GM10248 (cell line): ENCODE measurements at places on chromosomes 1 and 21.

DNA sequence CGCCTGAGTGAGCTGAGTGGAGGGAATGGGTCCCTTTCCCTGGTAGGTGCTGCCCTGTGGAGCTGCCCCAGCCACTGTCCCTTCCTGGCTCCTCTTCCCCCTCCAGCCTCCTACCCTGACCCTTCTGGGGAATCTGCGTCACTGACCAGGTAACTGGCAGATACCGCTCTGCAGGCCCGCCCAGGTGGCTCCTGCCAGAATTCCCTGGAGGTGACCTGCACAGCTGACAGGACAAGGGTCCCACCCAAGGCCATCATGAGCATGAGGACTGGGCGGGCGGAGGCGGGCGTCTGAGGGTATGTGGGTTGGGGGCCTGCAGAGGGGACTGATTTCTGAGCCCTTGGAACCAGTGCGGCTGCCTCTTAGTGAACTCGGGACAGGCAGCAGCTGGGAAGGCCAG is 32.5 kb downstream of the DHRS3 start:
- no peak for DNase-seq

DNA sequence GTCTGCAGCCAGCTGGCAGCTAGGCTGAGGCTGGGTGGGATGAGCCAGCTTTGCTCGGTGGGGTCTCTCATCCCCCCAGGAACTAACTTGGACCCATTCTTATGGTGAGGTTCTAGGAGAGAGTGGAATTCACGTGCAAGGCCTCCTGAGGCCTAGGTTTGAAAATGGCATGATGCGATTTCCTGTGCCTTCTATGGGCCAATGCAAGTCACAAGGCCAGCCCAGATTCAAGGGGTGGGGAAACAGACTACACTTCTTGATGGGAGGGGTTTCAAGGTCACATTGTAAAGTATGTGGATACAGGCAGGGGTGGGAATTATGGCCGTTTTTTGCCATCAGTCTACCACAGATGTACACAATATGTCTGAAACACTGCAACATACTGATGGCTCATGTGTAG is 48.3 kb downstream of the HTR6 start:
- no peak for DNase-seq

GRCh38 chr1:232059726-232060374 is 433.3 kb downstream of the DISC1 start:
- no peak for DNase-seq

GRCh38 chr1:229557200-229557850 is 1.2 kb downstream of the ABCB10 start:
- DNase-seq = peak; percentile 47

GRCh38 chr1:35064265-35064664 is 14.9 kb upstream of the ZMYM1 start:
- DNase-seq = no peak

- no peak for DNase-seq
Observed at GRCh38 chr1:235397733-235398132, 30.5 kb downstream of the TBCE start.

DNA sequence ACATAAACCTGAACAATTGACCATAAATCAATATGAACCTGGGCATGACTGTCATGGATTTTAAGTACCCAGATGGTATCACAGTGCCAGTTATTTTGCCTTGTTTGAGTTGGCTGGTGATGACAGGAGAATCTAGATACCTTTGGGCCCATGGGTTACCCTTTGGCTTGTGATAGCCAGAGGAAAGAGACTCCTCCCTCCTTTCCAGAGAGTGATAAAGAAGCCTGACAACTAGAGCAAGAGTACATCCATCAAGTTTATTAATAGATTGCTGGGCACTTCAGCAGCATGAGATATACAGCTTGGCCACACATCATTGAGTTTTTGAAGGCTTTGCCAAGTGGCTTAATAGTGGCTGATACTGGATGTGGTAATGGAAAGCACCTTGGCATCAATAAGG is 6.6 kb upstream of the FMO3 start:
- DNase-seq = no peak
